ENCODE measurements at places on chromosomes 5 and 9.
A peak's percentile ranks its signal among the peaks of the same experiment; 100 is the strongest.

GRCh38 chr9:33048054-33048465, 23.0 kb downstream of the DNAJA1 start:
- no peak for DNase-seq

DNA sequence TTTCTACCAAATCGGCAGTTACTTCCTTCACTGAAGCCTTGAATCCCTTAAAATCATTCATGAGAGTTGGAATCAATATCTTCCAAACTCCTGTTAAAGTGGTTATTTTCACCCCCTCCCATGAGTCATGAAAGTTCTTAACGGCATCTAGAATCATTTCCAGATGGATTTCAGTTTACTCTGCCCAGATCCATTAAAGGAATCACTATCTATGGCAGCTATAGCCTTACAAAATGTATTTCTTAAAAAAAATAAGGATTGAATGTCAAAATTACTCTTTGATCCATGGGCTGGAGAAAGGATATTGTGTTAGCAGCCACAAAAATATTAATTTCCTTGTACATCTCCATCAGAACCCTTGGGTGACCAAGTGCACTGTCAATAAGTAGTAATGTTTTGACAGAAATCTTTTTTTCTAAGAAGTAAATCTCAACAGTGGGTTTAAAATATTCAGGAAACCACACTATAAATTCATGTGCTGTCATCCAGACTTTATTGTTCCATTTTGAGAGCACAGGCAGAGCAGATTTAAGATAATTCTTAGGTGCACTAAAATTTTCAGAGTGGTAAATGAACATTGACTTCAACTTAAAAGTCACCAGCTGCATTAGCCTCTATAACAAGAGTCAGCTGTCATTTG, 767.7 kb downstream of the DTWD2 start:
- no peak for DNase-seq

DNA sequence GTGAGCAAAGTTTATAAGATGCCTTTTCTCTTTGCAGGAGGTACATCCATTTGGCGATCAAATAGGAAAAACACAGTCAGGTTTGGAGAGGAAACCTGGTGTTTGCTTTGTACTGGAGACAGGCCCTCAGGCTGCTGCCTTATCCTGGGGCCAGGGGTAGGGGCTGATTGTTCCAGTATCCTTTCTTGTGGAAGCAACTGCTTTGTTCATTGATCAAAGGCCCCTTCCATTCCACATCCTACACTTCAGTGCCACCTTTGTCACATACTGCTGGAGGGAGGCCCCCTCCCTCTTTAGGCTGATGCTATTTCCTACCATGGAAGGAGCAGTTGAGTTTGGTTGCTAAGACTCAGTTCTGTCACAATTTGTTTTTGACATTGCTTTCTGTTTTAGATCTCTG, 778.1 kb downstream of the TLR4 start:
- DNase-seq = no peak

- no peak for DNase-seq
These were observed 1.6 kb downstream of the WDR38 start for GRCh38 chr9:124854822-124855221.

- no peak for DNase-seq
These were observed 980 bp downstream of the CCNO start for GRCh38 chr5:55232271-55232984.

GRCh38 chr5:126969548-126969947, 60.8 kb downstream of the MARCHF3 start:
- DNase-seq = no peak

DNA sequence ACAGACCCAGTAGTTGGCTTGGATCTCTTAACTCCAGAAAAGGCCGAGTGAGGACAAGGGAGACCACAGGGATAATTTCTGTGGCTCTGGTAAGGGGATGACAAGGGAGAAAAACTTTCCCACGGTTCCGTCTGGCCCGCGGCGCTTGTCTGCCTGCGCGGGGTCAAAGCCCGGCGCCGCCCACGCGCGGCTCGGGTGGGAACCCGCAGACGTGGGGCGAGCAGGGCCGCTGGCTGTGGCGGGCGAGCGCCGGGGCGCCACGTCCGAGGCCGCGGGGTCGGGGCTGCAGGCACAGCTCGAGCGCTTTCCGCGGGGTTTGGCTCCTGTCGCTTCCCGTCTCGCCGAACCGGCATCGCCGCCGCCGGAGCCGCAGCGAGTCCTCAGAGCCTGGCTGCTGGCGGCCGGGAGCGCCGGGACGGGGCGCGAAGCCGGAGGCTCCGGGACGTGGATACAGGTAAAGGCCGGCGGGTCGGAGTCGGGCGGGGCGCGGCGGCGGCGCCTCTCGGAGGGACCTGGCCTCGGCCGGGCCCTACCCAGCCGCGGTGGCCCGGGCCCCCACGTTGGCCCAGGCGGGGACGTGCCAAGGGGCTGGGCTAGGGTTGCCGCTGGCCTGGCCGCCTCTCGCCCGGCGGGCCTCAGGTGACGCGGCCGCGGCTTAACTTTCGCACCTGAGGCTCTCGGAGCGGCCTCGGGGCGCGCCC, at the start of gene RNF180:
Gene RNF180, plus strand, starts transcription at position 344 of the 701 bp plus-strand sequence. CDS start 34,965 bp downstream, outside the sequence.
- DNase-seq = no peak

- DNase-seq = no peak
These were observed 10.5 kb downstream of the TAL2 start for GRCh38 chr9:105672711-105673234.

GRCh38 chr9:130898552-130898852, 1.9 kb upstream of the QRFP start:
- DNase-seq = no peak

DNA sequence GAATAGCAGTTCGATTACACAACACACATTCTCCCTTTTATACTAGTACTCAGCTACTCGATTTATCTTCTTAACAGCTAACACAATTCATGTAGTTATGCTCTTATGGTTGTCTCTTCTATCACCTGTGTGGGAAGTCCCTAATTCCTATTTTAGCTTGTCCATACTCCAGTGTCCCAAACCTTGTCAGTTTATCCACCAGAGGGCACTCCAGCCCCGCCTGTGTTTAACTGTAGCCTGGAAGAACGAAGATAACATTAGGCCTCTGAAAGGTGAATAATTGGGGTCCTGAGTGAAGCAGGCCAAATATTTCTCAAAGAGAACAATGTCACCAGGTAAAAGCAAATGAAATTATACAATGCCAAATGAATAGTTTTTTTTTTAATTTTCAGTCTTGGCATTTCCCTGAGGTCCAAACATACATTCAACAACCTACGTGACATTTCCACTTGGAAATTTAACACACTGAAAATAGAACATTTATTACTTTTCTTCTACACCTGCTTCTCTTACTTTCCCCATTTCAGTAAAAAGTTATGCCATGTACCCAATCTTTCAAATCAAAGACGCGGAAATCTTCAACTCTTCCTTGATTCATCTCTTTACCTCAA, 560.7 kb downstream of the HTR1A start:
- DNase-seq = peak; percentile 74

- DNase-seq = no peak
These were observed 11.2 kb downstream of the FAM240B start for GRCh38 chr9:38708759-38709158.

DNA sequence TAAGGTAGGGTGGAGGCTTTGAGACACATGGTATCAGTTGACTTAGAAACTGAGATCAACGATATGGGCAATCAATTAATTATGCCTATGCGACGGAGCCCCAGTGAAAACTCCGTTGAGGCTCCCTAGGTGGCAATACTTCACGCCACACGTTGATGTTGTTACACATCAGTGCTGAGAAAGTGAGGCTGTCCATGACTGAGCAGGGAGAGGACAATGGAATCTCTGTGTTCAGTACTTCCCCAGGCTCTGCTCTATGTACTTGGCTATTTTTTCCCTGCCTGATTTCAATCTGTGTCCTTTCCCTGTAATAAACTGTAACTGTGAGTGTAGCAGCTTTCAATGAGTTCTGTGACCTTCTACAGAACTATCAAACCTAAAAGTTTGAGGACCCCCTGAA, 211.7 kb downstream of the SNCAIP start:
- DNase-seq = no peak

DNA sequence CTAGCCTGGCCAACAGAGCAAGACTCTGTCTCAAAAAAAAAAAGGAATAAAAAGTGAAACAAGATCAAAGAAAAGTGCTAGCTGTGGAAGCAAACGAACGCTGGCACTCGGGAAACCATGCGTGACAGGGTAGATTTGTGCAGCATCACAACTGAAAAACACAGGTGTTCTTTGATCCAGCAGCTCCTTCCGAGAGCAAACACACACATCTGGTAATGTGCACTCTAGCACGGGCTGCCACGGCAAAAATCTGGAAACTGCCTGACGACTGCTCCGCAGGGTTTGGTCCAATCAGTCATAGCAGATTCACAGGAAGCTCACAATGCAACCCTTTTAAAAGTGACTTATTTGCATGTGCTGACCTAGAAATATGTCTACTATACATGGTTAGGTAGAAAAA, 80.0 kb downstream of the SYK start:
- DNase-seq = no peak

DNA sequence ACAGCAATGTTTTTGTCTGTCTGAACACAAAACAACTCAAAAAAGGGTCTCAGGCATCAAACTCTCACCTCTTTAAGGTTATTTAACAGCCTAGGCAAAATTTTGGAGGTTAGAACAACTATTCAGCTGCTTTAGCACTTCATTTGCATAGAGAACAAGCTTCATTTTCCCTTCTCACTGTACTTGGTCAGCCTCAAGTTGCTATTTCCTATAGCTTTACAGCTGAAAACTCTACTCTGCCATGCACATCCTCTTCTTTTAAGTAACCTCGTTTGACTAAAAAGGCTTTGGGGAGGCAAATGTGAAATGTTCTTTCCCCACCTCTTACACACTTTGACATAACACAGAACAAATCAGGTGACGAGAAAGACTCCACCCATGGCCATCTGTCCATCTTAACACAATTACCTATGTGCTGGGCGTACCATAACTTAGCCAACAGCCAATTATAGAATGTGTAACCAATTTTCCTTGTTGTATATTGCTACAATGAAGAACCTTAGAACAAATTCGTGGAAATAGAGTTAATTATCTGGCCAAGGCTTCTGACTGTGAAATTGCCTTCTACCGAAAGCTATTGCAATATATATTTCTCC, 195.7 kb downstream of the DCP2 start:
- no peak for DNase-seq

DNA sequence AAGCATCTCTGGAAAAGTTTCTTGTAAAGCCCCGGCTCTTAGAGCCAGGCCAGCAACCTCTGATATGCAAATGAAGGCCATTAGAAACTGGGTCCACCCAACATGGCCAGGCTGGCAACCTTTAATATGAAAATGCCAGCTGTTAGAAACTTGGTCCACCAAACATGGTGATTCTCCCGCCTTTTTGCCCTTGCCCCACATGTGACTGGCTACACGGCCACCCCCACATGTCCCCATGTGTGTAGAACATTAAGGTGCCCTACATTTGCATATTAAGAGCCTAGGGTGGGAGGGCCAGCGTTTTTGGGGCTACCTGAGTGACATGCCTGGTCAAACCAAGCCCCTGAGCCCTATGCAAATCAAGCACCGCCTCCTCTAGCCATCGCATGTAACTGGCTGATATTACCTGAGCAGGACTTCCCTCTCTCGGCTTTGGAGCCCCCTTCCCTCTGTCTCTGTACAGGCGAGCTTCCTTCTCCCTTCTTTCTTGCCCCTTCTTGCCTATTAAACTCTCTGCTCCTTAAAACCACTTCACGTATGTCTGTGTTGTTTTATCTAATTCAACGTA, 39.0 kb downstream of the S100Z start:
- DNase-seq = no peak

GRCh38 chr5:15791274-15791673, 291.3 kb downstream of the FBXL7 start:
- no peak for DNase-seq

DNA sequence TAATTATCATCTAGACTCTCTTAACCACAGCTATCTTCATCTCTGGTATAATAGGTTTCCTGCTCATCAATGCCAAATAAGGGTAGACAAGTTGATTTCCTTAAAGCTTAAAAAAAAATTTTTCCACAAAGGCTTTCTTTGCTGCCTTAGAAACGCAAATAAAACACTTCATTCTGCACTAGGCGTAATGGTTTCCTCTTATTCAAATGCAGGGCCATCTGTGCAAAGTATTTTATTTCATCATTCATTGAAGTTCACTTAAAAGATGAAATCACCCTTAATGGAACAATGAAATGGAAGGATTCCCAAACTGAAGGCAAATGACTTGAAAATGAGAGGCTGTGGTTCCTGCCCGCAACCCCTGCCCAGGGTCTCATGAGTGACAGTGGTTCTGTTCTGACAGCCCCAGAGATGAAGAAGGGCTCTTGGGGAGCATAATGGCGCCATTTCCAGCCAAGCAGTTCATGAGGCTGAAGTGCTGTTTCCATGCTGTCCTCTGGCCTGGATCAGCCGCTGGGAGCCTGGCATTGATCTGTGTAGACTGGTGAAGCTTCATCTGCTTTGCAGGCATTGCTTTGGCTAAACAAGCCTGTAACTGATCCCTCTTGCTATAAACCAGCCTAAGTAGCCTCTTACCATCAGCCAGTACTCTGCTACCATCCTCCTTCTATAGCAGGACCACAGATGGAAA, 276.9 kb upstream of the WWC1 start:
- DNase-seq = no peak

DNA sequence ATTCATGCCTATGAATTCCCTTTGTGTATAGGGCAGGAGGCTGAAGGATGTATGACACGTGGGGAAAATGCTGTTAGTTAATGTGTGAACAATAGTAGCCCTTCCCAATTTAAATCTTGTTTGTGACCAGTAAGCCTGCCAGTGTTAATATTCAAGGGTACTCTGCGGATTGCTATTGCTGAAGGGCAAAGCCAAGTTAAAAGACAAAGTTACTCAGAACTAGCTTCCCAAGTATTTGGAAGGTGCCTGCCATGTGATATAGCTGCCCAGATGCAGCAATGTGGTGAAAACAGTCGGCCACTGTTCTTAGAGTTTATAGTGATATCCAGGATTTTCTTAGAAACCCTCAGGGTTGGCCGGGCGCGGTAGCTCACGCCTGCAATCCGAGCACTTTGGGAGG, 34.6 kb downstream of the MARVELD2 start:
- no peak for DNase-seq

DNA sequence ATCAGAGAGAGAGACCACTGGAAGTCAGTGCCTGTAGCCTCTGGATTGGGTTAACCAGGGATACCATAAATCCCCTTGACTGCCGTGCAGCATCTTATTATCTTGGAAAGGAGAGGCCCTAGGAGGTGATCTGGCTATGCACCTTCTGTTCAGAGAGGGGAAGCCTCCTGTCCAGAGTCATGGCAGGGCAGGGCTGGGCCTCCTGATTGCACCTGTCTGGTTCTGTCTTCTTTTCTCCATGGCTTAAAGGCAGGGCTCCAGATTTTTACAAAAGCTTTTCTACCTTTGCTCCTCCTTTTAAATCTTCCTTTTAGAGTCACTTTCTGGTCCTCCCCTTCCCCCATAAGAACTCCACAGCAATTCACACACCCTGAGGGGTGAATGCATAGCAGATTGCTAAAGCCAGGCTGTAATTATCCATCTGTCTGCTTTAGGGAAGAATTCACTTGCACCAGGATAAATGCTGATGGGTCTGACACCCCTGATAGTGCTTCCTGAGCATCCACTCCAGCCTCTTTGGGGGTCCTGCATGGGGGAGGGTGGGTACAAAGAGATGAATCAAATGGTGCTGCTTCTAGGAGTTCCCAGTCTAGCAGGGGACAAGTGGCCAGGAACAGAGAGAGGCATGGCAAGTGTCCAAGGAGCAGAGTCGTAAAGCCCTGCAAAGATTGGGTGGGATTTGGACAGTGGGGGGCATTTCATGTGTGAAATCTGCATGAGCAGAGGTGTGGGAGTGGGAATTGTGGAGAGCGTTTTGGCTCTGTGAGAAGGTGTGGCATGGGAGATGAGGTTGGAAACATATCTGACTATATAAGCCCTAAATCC, 141.3 kb upstream of the ALDH1B1 start:
- DNase-seq = no peak

Measured in tibial nerve (tissue), 4 donors.